ENCODE measurements at places on chromosomes 4 and X. TPM values are rescaled to one million over a fixed set of nuclear protein-coding genes. Genes with fewer than 3 reads are reported as not detected.

GRCh38 chr4:52979020-52979419 lies 116.9 kb downstream of the RASL11B start:
- DNase-seq: no peak

DNA sequence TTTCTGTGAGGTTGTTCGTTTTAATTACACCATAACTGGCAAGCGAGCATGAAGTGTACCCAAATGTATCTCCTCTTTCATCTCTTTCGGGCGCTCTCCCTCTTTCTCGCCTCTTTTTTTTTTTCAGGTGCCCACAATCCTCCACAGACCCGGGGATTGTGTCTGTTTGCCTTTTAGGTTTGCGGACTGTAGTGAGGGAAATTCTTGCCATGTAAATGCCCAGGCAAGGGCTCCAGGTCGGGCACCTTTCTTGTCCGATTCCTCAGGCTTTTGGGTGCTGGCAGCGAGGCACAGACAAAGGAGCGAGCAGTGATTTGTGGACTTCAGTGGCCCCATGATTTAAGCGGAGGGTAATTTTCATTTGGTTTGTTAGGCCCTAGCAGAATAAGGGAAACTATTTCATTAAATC lies 1.1 kb upstream of the PHOX2B start:
- no peak for DNase-seq

- DNase-seq: no peak
Measured at GRCh38 chr4:8414377-8414776, 26.1 kb downstream of the ACOX3 start.

GRCh38 chr4:141195095-141195707 lies 25.5 kb upstream of the ZNF330 start:
- DNase-seq: no peak

TKTL2 gene
- total RNA-seq: not detected

GDPD2 gene
- not detected for total RNA-seq

GPC3 gene
- total RNA-seq: 3.3 TPM

SYN1 gene
- 0.65 TPM for total RNA-seq
